ENCODE measurements at places on chromosomes 11 and 22.
A peak's percentile ranks its signal among the peaks of the same experiment; 100 is the strongest.

DNA sequence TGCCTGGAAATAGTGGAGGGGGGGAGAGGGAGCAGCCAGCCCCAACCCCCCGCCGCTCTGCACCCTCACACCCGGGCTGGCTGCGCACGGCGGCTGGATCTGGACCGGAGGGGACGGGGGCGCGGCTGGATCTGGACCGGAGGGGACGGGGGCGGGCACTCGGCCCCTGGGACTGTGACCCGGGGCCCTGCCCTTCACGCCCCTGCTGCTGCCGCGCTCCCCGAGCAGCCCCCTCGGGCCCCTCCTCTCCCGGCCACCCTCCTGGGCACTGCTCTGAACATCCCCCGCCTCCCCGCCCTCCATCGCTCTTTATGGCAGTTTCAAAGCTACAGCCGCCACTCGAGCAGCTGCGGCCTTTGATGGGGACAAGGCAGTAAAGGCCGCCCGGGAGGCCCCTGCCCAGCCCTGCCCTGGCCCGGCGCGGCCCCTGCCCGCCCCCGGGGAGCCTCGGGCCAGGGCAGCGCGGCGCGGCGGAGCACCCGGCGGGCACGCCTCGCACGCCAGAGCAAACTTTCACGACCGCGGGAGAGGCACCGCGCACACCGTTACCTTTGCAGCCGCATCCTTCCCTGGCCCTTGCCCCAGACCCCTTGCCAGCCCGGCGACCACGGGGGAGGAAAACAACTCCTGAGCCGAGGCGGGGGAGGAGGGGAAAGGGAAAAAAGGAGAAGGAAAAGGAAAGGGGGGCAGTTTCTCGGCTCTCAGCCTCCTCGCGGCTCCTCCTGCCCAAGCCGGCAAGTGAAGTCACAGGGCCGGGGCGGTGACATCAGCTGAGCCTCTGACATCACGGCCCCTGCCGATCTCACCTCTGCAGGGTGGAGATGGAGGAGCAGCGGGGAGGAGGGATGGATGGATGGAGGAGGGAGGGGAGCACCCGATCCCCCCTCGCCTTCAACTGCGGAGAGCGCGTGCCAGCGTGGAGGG, 13.1 kb upstream of the TCF20 start:
- no peak for DNase-seq

- DNase-seq = no peak
Measured at GRCh38 chr22:42716649-42717127, 4.0 kb downstream of the A4GALT start.

DNA sequence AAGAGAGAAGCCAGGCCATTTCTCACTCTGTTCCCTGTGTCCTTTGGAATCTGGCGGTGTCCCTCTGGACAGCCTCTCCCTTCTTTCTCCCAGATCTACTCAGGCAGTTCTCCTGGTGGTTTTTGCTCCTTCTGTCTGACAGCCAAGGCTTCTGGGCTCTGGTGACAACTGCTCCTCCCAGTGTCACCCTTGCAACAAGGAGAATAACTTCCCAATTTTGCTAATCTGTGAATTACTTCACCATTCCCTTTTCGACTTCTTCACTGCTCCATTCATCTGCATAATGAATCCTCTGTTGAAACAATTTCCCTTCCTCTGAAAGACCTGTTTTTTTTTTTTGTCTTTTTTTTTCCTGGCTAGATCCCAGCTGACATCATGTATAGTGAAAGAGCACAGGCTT, 56.3 kb upstream of the PDE3B start:
- DNase-seq = no peak

- no peak for DNase-seq
Measured at GRCh38 chr11:76880314-76880713, 19.6 kb downstream of the ACER3 start.

DNA sequence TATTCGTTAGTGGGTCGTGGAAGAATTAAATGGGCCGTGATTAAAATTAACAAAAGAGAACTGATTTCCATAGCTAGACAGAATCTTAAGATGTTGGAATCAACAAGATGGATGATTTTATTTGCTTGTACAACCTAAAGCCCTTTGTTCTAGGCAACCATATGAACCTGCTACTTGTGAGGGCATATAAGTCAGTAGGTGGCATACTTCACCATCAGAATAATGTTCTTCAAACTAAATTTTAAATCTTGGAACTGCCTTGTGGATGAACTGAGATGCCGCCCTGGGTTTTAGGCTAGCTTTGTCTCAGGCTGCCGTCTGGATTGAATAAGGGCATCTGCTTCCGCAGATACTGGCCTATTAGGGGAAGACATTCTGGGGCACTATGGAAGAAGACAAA, 40.9 kb downstream of the CSRP3 start:
- no peak for DNase-seq

- DNase-seq = no peak
Measured at GRCh38 chr22:47782328-47783075, 1020.1 kb downstream of the TBC1D22A start.

DNA sequence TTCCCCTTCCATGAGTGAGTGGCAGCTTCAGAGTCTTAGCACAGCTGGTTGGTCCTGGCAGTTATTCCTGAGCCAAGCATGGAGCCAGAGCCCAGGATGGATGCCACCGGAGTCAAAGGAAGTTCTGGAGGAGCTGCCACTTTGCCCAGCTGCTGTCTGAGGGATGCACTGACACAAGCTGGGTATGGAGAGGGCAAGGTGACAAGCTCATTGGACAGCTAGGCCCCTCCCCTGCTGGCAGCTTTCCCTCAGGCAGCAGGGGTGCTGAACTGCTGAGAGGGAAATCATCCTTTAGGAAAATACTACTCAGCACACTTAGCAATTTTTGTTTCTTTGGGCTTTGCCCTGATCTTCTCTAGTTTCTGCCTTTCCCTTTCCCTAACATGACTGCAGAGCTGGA, 99.3 kb upstream of the SESN3 start:
- no peak for DNase-seq

GRCh38 chr22:32708830-32709229, 92.7 kb upstream of the TIMP3 start:
- no peak for DNase-seq

GRCh38 chr22:31091106-31091975, 10.2 kb downstream of the SMTN start:
- DNase-seq = no peak

GRCh38 chr11:45852712-45853101, 5.4 kb downstream of the CRY2 start:
- no peak for DNase-seq

DNA sequence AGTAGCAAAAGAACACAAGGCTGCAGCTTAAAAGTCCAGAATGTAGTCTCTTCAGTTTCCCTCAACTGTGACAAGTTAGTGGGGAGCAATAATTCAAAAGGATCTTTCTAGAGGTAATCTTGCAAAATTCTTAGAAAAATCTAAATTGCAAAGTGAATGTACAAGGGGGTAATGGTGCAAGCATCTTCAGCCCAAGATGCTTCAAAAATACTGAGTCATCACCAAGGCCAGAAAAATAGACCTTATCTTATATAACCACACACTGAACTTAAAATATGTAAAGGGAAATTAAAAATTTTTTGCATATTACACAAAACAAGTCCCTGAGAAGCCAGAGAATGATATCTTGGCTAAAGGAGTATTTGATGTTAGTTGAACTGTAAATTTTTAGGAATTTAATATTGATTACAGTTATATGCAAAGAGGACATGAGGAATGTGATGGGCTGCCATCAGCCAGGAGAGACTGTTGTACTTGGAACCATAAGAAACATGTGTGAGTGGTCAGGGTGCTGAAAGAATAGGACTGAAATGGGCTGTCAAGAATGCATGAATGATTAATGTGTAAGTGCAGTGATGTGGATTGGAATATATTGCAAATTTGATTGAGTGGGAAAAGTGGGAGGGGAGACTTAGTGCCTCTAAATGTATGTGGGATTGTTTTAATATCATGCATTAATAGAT, 85.7 kb upstream of the LIN7C start:
- DNase-seq = no peak

DNA sequence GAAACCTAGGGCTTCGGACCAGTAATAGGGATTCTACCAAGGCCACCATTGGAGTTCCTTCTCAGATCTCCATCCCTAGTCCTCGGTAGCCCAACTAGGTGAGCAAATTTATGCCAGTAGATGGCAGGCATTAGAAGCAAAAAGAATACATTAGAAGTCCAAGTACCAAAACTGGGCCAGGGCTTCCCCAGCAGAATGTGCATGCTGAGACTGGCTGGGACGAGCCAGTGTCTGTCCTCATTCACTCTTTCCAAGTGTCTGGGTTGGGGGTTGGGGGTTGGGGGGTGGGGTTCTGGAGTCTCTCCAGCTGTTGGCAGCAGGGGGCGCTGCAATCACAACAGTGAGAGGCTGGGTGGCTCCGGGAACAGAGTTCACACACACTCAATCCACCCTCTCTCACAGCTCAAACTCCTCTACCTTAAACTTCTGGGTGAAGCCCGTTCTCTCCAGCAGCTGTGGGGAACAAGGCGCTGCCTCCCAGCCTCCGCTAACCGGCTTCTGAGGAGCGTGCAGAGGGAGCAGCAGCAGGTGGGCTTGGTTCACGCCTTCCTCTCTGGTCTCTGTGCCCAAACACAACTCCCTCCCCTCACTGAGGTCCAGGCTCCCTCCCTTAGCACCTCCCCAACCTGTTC, 57.5 kb downstream of the BTG4 start:
- DNase-seq = peak; percentile 44

DNA sequence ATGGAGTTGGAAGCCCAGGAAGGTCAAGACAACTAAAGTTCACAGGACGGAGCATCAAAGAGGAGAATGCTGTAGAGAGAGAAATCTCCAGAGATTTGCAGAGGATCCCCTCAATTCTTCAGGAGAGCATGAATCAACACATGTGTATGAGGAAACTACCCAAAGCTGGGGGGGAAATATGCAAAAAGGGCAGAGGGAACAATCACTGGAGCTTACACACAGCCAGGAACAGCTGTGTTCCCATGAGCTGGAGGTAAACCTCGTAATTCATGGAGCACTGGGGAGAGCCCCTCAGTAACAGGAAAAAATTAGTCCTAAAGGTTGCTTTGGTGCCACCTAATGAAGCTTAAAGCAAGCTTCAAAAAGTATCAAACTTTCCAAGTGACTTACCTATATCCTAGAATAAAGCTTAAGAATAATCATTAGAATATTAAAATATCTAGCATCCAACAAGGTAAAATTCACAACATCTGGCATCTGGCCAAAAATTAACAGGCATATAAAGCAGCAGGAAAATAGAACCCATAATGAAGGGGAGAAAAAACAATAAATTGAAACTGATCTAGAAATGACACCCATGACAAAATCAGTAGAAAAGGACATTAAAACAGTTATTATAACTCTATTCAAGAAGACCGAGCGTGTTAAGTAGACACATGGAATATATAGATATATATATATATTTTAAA, 134.2 kb downstream of the STK33 start:
- no peak for DNase-seq

DNA sequence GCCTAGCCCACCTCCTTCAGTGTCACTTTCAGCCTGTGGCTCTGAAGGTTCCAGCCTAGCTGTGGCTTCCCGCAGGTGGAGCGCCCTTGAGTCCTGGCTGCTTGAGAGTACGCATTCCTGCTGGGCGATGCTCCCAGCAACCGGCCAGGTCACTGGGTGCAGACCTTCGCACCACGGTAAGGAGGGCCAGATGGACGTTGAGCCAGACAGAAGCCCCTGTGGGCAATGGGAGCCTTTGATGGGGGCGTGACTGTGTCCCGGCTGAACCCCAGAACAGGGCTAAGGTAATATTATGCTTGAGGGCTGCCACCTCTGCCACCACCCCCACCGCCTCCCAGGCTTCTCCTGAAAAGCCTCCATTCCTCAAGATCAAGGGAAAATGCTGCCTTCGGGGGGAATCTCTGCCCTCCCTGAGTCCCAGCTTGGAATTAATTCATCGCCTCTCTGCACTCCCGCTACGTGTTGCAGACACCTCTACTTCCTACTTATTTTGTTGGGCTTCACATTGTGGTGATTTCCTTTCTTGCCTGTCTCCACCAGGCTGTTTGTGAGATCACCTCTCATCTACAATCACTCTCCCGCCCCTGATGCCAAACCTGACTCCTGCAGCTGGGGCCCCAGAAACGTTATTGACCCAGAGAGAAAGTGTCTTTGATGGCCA, 144.9 kb upstream of the NECTIN1 start:
- DNase-seq = no peak

DNA sequence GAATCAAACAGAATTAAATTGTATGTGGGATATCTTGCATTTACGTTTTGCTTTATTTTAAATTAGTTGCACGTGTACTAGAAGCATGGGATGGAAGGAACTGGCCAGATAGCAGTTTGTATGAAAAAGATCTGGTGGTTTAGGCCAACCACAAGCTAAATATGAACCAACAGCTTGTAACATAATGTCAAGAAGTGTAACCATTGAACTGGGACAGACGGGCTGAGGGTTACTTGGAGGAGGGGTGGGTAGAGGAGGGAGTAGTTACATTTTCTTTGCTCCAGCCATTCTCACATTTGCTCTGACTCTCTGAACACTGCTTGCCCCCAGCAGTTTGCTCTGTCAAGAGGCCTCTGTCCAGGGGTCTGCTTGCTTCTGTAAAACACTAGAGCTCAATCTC, 31.7 kb upstream of the CXCR5 start:
- no peak for DNase-seq

GRCh38 chr11:74468058-74468457, 709 bp upstream of the KCNE3 start:
- no peak for DNase-seq

- no peak for DNase-seq
Measured at GRCh38 chr11:104490182-104490581, 326.2 kb upstream of the PDGFD start.

- DNase-seq = no peak
Measured at GRCh38 chr11:105389952-105390351, 219.9 kb upstream of the GRIA4 start.

DNA sequence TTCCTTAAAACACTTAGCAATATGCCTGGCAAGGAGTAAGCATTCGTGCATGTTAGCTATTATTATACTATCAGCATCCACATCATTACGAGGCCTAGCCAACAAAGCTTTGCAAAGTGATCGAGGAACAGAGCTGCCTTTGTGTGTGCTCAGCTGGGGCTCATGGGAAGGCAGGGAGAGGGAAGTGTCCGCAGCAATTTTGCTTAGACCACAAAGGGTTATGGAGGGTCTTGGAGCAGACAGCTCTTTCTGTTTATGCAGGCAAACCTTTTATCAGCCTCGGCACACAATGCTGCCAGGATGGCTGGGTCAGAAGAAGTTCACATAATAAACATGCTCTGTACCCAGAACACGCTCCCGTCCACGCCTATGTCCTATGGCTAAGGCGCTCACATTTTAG, 10.9 kb upstream of the DKK3 start:
- no peak for DNase-seq

GRCh38 chr11:124108156-124108555, 7.1 kb upstream of the VWA5A start:
- no peak for DNase-seq

- no peak for DNase-seq
Measured at GRCh38 chr22:49690454-49690853, 137.2 kb downstream of the BRD1 start.

DNA sequence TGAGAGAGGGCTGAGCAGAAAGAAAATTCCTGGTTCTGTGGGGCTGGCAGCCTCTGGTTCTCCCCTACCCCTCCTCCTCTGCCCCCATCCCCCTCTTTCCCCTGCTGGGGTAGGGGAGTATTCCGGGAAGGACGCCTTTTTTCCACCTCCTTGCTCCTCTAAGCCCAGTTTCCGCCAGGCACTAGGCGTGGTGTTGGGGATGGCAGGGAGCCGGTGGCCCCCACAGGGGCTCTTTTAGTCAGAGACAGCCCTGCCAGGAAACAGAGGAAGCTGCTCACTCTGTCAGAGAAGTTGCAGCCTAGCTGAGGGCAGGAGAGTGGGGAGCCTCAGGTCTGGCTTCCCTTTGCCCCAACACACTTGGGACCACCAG, 15.6 kb upstream of the ARHGEF17 start:
- DNase-seq = no peak

GRCh38 chr11:60625262-60625661, 74.2 kb upstream of the MS4A8 start:
- no peak for DNase-seq
